ENCODE measurements at places on chromosomes 12 and 14.

- DNase-seq, result peak; percentile 51
Measured at GRCh38 chr14:91901449-91902226, 34.3 kb upstream of the TC2N start.

- no peak for DNase-seq
Measured at GRCh38 chr12:132171293-132171967, 27.2 kb downstream of the NOC4L start.

- no peak for DNase-seq
Measured at GRCh38 chr12:62146318-62146717, 113.9 kb upstream of the USP15 start.

DNA sequence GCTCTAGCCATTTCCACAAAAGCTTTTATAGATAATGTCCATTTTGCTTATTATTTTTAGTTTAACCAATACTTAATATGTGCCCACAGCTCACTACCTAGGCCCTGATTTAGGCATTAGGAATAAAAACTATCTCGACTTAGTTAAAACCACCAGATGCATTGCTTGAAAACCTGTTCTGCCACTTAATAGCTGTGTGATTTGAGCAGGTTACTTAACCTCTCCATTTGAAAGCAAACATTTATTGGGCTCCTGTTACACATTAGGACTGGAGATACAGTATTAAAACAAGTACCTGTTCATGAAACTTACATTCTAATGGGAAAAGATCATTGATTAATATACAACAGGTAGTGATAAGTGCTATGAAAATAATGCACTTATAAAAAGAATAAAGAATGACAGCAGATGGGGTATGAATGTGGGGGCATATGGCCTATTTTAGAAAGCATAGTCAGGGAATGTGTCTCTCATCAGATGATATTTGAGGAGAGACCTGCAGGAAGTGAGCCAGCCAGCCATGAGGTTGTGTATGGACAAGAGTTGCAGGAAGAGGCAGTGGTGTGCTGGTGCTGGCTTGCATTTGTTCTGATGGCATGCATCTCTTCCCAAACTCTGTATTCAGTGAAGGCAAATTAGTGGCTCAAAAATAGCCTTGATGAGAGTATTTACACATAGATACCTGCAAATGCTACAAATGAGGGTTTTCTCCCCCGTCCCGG is 34.3 kb downstream of the NOPCHAP1 start:
- no peak for DNase-seq

DNA sequence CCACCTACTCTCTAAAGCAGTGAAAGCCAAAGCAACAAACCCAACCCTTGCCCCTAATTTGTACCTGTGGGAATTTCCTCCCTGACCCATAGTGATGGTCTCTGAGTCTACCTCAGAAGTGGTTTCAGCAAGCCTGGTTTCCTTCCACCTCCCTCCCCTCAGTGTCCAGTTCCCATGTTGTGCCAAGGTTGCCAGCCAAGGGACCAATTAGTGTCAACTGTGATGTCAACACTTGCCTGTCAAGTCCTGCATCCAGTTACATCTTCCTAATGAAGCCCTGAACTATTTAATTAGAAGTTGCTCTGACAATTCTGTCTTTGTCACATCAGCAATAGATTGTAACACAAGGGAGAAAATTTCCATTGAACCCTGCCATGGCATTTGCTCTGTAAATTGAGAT is 194.4 kb upstream of the CCDC196 start:
- DNase-seq, result no peak

DNA sequence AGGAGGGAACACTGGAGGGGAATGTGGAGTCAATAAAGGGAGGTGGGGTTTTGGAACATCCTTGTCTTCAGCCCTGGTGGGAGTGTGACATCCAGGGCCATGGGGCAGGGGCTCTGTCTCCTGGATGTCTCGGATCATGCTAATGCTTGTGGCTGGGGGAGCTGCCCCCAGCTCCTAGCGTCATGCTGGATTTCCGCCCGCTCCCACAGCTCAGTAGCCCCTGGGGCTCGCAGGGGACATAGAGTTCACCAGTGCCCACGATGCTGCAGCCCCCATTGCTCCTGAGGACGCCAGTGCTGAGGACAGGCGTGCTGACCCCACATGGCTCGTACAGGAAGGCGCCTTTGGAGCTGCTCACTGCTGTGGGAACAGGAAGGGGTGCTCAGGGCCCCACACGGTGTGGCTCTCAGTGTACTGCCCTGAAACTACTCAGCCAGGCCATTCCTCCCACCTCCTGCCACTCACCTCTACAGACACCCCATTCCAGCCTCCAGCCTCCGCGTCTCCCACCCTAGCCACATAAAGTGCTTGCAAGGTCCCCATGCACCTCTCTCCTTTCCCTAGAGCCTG is 9.5 kb upstream of the KRT84 start:
- no peak for DNase-seq

GRCh38 chr12:41907021-41907420 is 237.7 kb downstream of the GXYLT1 start:
- no peak for DNase-seq

- DNase-seq, result no peak
Measured at GRCh38 chr12:64950711-64951298, 126.4 kb downstream of the TBC1D30 start.

GRCh38 chr14:26026384-26026783 is 571.4 kb downstream of the NOVA1 start:
- no peak for DNase-seq

- DNase-seq, result peak; percentile 59
Measured at GRCh38 chr14:34872822-34873588, 2.2 kb downstream of the BAZ1A start.

DNA sequence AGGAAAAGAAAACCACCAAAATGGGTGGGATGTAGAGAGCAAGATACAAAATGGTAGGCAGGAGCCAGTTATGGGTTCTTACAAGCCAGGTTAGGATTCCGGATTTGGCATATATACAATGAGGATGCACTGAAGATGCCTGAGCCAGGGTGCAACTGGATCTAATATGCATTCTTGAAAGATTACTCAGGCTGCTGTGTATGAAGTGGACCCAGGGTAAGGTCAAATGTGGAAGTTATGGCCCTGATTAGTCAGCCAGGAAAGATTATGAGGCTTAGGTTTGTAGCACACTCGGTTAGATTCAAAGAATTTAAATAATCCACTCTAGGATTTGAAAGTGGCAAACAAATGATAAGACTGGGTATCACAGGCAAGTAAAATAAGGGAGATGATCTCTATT is 1750.7 kb upstream of the FLRT2 start:
- peak; percentile 66 for DNase-seq

GRCh38 chr14:24903337-24903736 is 146.6 kb downstream of the STXBP6 start:
- peak; percentile 61 for DNase-seq
